BE2C (cell line): ENCODE measurements at places on chromosomes 1 and 21.

DNA sequence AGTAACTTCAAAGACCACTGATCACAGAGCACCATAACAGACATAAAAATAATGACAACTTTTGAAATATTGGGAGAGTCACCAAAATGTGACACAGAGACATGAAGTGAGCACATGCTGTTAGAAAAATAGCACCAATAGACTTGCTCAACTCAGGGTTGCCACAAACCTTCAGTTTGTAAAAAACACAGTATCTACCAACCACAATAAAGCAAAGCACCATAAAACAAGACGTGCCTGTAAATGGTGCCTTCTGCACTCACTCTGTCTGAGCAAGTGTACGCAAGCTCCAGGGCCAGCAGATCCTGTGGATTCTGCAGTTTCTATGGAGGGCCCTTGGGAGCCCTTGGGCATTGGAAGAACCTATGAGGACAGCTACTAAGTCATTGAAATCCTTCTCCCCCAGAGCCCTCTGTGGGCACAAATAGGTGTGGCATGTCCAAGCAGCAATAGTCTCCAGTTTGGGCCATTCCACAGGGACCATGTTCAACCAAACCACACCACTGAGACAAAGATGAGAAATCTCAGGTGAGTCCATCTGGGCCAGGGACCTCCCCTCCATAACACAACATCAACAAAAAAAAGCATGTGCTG is 116.9 kb upstream of the RAB4A start:
- no peak for DNase-seq

- peak; percentile 81 for DNase-seq
Observed at GRCh38 chr1:39132505-39133339, 71.8 kb upstream of the MACF1 start.

DNA sequence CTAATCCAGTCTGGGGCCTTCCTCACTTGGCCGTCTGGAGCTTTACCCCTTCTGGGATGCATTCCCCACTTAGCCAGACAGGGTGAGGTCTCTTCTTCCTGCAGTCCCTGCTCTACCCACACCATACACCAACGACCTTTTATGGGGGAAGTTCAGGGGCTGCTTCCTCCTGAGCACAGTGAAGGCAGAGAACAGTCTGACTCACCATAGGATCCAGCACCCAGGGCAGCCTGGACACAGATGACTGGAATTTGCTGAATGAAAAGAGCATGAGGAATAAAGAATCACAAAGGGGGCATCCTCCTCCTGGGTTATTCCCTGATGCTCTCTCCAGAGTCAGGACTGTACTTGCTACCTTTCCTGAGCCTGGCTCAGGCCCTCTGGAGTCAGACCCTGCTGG is 4.6 kb upstream of the FOXE3 start:
- no peak for DNase-seq

- DNase-seq = peak; percentile 81
Observed at GRCh38 chr1:218557731-218558130, 212.6 kb downstream of the TGFB2 start.

DNA sequence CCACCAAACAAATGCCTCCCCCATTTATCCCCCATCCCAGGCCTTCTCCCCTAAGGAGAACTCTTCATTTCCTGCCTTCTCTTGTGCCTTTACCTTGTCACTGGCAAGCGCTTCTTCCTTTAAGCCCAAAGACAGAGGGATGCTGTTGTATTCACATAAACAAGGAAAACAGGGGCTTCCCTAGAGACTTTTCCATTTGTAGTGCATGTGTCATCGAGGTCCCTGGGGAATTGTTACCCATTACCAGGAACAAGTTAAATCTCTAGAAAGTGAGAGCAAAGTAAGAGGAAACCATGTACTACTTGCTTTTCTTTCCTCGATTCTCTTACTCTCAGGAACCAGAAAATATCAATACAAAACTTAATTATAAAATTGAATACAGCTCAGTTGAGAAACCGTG is 114.4 kb upstream of the DPT start:
- peak; percentile 24 for DNase-seq

- no peak for DNase-seq
Observed at GRCh38 chr21:34916446-34916845, 132.7 kb downstream of the RUNX1 start.
